ENCODE measurements at places on chromosomes 13 and 19.

DNA sequence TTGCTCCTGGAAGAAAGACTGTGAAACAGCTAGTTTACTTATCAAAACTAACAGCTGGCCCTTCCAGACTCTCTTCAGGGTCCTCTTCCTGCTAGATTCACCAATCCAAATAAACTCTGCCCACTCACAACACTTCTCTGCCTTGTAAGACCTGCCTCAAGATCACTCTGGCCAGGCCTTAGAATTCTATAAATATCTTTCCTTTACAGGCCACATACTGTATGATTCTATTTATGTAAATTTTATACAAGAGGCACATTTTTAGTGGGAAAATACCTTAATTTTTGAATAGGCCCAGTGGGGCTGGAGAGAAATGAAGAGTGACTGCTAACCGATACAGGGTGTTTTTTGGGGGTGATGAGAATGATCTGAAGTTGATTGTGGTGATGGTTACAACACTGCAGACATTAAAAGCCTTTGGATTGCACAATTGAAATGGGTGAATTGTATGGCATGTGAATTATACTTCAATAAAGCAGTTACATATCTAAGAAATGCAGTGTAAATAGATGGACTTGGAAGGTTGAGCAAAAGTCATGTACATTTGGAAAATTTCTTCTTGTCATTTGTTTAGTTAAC lies 141.8 kb downstream of the GPC5 start:
- DNase-seq: no peak

- DNase-seq: no peak
Measured at GRCh38 chr19:50705422-50706019, 14.1 kb downstream of the SHANK1 start.

DNA sequence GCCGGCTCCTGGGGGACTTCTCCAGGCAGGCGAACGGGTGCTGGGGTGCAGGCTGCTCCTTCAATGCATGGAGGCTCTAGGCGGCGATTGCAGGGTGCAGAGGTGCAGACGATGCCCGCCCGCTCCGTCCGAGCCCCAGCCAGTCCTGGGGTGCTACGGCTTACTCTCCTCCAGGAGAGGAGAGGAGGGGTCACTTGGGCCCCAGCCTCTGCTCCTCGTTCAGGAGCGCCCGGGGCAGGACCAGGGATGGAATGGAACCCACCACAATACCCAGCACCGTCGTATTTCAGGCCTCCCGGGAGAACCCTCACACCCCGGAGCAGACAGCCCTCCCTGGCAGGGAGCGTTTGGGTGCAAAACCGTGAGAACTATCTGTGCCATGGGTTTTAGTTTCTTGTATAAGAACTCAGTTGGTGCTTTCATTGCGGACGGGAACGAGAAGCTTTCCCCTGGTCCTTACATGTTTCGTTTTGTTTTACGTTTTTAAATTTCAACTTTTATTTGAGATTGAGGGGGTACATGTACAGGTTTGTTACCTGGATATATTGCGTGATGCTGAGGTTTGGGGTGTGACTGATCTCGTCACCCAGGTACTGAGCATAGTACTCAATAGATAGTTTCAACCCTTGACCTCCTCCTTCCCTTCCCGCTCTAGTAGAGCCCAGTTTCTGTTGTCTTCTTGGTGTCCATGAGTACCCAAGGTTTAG lies 46.8 kb downstream of the ARHGEF18 start:
- DNase-seq: no peak

- no peak for DNase-seq
Measured at GRCh38 chr19:7074705-7075282, 5.3 kb downstream of the ZNF557 start.

GRCh38 chr19:13022111-13022858 lies 27.0 kb downstream of the NFIX start:
- no peak for DNase-seq

DNA sequence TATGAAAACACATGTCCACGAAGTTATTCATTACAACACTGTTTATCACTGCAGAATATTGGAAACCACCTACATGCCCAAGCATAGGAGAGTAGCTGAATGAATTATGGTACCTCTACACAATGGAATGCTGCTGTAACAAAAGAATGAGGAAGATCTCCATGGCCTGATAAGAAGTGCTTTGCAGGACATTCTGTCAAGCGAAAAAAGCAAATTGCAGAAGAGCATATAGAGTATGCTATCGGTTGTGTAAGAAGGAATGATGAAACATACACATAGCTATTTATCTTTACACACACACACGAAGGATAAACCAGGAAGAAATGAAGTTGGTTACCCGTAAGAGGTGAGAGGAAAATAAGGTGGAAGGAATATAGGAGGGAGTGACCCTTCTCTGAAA lies 37.5 kb upstream of the CEACAM20 start:
- no peak for DNase-seq

- no peak for DNase-seq
Measured at GRCh38 chr13:100203696-100204367, 114.9 kb downstream of the PCCA start.

DNA sequence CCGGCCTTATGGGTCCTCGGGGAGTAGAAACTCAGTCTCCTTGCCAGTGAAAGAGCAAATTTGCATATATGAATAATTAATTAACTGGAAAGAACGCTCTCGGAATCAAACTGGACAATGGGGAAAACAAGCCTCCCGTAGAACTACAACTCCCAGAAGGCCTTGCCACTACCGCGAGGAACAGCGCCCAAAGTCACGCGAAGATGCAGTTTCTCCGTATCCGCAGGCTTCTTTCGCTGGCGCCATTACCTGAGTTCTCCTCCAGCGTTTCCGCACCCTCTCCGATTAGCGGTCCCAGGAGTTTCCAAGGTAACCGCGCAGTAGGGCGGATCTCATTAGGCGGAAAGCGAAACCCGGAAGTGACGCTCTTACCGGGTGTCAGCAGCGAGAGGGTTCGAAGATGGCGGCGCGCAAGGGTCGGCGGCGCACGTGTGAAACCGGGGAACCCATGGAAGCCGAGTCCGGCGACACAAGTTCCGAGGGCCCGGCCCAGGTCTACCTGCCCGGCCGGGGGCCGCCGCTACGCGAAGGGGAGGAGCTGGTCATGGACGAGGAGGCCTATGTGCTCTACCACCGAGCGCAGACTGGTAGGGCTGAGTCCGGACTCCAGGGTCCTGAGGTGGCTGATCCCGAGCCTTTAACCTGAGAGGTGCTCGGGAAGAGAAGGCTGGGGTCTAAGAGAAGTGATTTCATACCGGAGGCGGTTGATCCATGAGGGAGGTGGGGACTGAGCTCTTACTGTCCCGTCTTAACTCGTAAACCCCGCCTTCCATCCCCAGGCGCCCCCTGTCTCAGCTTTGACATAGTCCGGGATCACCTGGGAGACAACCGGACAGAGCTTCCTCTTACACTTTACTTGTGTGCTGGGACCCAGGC lies at the start of gene GRWD1:
TSS of gene GRWD1 (plus strand) at position 378 of the 876 bp plus-strand sequence. CDS start at position 401, 23 bp downstream.
- DNase-seq: peak; percentile 86

DNA sequence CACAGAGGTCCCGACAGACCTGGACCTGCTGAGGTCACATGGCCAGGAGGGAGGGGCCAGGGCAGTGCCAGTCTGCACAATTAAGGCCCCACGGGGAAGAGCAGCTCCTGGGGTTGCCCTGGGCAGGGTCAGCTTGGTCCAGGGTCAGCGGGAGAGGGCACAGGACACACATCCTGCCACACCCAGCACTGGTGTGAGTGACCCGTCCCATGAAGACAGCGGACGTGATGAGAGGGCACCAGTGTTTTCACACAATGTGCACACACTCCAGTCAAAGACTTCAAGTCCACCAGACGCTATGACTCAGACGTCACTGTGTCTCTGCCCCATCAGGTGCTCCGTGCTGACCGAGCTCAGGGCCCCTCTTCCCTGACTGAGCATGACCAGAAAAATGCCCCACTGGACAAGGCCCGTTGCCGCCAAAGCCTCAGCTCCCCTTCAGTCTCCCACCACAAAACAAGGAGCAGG lies 4.2 kb downstream of the TMEM259 start:
- DNase-seq: no peak

- DNase-seq: no peak
Measured at GRCh38 chr13:71851498-71852409, 15.2 kb downstream of the DACH1 start.

- DNase-seq: no peak
Measured at GRCh38 chr19:49200238-49200862, 42.8 kb downstream of the TRPM4 start.

All from activated CD8-positive, alpha-beta memory T cell treated with anti-CD3 and anti-CD28 coated beads for 4 hours (primary cell).